ENCODE measurements at places on chromosomes 6 and 20.

DNA sequence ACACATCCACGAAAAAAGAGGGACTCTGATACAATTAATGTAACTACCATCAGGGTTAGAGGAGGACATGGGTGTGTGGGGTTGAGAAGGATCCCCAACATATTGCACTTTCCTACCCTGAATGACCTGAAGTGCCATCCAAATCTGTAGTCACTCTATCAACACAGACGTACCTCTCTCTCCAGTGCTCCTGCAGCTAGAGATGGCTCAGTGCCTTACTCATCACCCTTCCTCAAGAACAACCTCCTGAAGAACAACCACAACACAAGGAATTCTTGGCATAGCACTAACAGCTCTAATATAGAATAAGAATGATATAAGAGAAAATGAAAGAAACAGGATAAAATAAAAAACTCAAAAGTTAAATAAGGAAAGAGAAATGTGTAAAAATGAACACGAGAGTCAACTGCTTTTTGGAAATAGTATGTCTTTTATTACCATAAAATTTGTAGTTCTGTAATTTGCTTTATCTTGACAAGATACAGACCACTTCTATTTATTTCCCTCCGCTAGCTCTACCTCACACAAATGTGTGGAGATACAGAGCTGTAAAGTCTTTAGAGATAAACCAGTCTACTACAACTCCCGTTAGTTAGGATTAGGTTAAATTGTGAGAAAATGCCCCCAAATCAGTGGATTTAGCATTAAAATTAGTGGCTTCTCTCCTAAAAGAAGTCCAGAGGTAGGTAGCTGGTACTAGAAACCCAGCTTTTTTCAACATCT is 63.9 kb downstream of the REV3L start:
- no peak for DNase-seq

DNA sequence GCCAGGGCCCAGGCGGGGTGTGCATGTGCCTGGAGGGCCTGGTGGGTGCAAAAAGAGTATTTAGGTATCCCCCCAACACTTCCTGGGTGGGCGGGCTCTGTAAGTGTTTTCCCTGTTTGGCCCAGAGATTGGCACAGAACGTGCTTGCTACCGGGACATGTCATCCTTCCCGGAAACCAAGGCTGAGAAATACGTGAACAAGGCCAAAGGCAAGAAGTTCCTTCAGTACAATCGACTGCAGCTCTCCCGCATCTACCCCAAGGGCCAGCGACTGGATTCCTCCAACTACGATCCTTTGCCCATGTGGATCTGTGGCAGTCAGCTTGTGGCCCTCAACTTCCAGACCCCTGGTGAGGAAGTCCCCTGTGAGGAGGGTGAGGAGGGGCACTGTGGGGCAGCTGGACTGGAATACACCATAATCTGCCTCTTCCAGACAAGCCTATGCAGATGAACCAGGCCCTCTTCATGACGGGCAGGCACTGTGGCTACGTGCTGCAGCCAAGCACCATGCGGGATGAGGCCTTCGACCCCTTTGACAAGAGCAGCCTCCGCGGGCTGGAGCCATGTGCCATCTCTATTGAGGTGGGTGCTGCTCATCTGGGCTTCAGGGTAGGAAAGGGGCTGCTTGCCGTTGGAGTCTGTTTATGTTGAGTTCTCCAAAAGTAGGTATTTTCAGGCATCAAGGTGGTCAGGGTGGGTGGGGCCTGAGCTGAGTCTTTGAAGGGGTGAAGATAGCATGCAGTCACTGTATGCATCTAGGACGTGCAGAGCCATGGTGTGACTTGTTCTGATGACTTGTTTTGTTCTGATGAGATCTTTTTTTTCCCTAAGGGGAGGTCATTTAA is 35.2 kb downstream of the PLCG1 start:
- no peak for DNase-seq

DNA sequence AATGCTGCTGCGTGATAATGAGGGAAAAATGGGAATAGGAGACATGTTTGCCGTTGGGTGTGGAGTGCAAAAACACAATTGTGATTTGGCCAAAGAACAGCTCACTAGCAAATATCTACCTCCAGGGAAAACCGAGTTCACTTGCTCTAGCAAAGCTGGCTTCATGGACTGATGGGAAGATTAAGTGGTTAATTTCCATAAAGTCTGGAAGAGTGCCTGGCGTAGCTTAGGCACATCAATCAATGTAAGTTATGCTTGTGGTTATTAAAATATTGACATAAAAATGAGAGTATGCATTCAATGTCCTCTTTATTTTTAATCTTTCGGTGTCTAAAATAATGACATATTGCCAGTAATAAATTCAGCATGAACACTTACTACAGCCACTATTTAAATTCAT is 267.5 kb downstream of the SMOC2 start:
- DNase-seq = no peak

- no peak for DNase-seq
Measured at GRCh38 chr20:11901127-11901526, 16.6 kb upstream of the BTBD3 start.

GRCh38 chr6:83536647-83537589 is 24.6 kb downstream of the PRSS35 start:
- DNase-seq = no peak

DNA sequence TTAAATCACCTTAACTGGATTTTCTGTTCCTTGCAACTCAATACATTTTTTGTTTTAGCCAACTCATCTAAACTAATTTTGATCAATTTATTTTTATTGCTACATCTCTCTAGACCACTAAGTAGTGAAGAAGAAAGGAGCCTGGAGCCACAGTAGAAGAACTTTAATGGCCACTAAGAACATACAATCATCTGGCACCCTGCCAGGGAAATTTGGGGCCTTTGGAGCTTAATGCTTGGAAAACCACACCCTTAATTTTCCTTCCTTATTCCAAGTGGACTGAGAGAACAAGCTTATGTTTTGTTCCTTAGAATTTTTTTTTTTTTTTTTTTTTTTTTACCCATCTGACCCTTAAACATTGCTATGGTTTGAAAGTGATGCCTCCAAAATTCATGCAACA is 12.0 kb upstream of the GMDS start:
- DNase-seq = peak; percentile 33

GRCh38 chr6:149168968-149169367 is 148.5 kb upstream of the TAB2 start:
- peak; percentile 52 for DNase-seq

- DNase-seq = peak; percentile 61
Measured at GRCh38 chr6:108250240-108250866, 10.5 kb downstream of the SNX3 start.

DNA sequence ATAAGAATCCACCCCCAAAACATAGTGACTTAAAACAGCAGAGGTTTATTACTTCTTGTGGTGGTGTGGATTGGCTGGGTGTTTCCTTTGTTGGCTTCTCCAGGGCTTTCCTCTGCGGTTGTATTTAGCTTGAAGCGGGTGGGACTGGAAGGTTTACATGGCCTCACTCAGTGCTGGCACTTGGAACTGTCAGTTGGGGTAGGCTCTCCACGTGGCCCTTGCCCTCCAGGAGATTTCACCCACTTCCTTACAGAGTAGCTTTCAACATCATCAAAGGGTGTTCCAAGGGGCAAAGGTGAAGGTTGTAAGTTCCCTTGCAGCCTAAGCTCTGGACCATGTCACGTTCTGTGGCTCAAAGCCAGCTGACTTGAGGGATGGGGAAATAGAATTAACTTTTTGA is 32.5 kb upstream of the NKX2-2 start:
- no peak for DNase-seq

All from NCI-H82 (cell line).